Right renal pelvis (tissue), 4 donors: ENCODE measurements at places on chromosomes 6 and 20.

DNA sequence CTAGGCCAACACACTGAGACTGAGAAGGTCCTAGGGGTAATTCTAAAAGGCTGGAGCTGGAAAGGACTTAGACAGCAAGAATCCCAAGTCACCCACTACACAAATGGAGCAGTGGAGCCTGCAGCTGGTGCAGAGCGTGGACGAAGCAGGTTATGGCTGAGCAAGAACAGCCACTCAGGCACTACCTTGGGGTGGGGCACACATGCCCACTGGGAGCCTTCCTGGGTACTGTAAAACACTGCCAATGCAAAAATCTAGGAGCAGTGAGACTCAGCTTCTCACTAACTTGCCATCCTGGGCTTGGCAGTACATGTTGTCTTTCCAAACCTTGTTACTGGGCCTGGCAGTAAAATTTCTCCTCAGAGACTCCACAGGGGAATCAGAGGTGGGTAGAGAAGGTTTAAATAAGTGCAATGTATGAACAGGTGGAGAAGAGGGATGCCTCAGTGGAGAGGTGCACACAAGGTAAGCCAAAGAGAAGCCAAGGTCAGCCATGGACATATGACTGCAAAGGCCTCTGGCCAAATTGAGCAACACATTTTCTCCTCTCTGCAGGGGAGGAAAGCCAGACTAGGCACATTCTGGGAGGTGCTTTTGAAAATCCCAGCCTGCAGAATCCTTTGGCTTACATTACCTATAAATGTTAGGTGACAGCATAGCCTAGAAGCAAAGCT lies 105.6 kb downstream of the TNFRSF21 start:
- DNase-seq, result no peak

GRCh38 chr6:138482816-138483215 lies 16.5 kb downstream of the NHSL1 start:
- no peak for DNase-seq

GRCh38 chr6:39225946-39226437 lies 3.3 kb downstream of the KCNK5 start:
- no peak for DNase-seq

GRCh38 chr6:111748231-111748647 lies 125.0 kb downstream of the FYN start:
- no peak for DNase-seq

- DNase-seq, result peak; percentile 71
These were observed 121.5 kb upstream of the FOXQ1 start for GRCh38 chr6:1190366-1190765.

DNA sequence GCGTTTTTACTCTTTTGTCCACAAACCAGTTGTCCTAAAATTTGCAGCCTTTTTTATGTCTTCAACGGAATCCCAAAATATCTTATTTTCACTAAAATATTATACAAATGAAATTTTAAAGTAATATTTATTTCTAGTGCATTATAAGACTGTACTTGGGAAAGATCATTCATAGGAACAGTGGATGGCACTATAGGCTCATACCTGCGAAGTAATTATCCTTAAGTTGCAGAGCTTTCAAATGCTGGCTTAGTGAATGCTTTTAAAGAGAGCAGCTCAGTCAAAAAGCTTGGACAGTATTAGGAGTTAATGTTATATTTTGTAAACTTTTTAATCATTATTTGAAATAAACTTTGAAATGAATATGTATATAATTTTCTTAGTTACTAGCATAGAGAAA lies 254.9 kb downstream of the CDKAL1 start:
- no peak for DNase-seq

- DNase-seq, result no peak
These were observed 748.2 kb upstream of the NRSN1 start for GRCh38 chr6:23377830-23378229.

- DNase-seq, result no peak
These were observed 62.8 kb upstream of the SCP2D1 start for GRCh38 chr20:18750735-18751134.

DNA sequence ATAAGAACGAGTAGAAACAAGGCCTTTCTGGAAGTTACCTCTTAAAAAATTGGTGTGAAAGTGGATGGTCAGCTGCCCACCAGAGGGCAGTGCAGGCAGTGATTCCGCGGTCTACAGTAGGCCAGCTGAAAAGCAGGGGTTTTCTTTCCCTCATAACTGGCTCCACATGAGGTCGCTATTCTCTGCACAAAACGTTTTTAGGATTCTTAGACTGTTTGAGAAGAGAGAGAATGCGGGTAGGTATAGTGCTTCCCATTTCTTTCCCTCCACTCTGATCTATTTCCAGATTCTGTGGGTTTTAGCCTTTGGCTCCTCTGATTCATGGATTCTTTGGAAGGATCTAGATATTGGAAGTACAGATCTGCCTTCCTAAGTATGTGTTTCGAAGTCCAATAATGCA lies 14.2 kb downstream of the FIG4 start:
- peak; percentile 83 for DNase-seq

GRCh38 chr6:147595961-147596360 lies 87.5 kb downstream of the SAMD5 start:
- no peak for DNase-seq
